ENCODE measurements at places on chromosomes 16 and 17.

- DNase-seq: peak; percentile 80
Measured at GRCh38 chr17:62628831-62629555, 1.5 kb downstream of the MRC2 start.

- peak; percentile 71 for DNase-seq
Measured at GRCh38 chr17:57924677-57925076, 30.5 kb downstream of the CUEDC1 start.

DNA sequence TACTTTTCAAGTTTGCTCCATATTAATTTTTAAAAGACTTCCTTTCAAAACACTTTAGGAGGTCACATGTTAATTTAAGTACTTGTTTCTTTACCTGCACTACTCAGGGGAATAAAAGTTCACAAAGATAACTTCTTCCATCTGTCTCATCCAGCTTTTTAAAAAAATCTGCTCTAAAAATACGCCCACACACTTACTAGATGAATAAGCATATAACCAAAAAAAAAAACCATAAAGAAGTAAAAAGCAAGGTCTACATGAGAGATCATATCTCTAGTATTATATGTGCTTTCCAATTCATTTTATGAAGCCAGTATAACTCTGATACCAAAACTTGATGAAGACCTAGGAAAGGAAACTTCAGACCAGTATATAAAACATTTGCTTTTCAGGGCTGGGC, 17.2 kb downstream of the SKAP1 start:
- no peak for DNase-seq

DNA sequence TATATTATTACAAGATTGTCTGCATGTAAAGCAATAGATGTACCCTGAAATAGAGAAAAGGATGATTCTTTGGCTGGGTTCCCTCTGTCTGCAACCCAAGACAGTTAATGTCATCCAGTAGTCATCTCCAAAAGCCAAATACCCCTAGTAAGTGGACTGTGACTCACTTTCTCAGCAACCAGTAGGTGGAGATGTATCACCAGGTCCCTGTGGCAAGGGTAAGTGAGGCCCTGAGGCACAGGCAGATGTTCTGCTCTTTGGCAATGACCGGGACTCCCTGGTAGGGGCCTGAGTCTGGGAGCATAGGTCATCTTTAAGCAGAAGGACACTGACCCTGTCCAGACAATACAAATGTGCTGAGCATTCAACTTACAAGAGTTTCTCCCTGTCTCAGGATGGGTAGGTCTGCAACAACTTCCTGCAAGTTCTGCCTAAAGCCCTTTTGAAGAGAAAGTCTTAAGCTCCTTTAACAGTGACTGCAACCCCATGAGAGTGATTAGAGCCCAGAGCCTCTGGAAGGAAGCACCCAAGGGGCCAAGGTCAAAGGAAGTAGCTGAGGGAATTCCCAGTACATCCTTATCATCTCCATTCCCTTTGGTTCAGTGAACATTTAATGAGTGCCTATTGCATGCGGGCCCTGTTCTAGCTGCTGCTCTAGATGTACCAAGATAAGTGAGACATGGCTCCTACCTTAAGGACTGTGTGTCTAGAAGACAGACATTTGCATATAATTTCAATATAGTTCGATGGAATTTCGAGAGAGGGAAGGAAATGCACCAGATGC, 31.9 kb downstream of the PMP22 start:
- DNase-seq: no peak

DNA sequence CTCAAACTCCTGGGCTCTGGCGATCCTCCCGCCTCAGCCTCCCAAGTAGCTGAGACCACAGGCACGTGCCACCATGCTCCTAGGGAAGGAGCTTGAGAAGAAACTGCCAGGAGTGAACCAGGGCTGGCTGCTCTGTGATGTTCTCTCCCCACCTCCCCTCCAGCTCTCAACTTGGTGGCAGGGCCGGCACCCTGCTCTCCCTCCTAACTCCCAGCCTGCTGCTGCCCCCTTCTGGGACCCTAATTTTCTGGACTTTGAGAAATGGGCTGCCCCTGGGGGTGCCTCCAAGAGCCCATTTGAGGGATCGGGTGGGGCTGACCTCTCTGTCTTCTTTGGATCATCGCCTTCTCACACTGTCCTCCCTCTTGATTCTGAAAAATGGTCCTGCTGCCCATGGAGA, 14.9 kb upstream of the STAT3 start:
- no peak for DNase-seq

GRCh38 chr17:32747856-32748255, 129.1 kb downstream of the MYO1D start:
- no peak for DNase-seq

DNA sequence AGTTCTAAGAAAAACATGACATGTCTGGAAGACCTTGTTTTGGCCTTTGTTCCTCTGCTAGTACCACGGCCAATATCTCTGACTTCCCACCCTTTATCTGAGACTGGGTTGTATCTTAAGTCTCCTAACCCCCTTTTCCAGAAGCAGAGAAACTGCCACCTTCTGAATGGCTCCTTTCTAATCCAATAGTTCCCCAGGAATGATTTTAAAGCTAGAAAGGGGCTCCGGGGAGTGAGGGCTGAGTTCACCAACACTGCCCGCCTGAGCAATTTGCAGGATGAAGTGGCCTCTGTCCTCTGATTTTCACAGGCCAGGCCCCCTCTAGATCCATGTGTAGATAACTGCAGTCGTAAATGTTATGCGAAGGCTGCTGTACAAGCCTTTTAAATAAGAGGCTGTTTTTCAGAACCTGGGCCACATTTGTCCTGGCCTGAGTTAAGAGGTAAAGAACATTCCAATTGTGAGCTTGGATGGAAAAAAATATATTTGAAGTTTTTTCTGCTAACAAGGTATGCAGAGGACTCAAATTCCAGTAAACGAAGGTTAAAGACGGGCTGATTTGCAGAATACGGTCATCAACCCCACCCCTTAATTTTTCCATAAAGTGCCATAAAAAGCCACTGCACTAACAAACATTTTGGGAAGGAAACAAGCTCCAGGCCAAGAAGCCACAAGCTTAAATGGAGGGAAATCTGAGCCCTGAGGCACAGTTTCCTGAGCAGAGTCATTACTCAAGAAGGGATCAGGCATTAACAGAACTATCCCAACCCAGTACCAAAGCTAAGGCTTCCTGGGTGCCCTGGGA, 117.0 kb upstream of the MAF start:
- peak; percentile 47 for DNase-seq

- no peak for DNase-seq
Measured at GRCh38 chr17:76154936-76155845, 14.1 kb upstream of the FOXJ1 start.

GRCh38 chr17:81027591-81028505, 7.1 kb upstream of the BAIAP2 start:
- DNase-seq: peak; percentile 32

- DNase-seq: no peak
Measured at GRCh38 chr17:4582101-4582501, 2.2 kb upstream of the SMTNL2 start.

- DNase-seq: no peak
Measured at GRCh38 chr16:87543436-87544191, 50.8 kb upstream of the ZCCHC14 start.

Measured in femur (tissue), 1 donor.